ENCODE measurements at places on chromosomes 6 and 20.

DNA sequence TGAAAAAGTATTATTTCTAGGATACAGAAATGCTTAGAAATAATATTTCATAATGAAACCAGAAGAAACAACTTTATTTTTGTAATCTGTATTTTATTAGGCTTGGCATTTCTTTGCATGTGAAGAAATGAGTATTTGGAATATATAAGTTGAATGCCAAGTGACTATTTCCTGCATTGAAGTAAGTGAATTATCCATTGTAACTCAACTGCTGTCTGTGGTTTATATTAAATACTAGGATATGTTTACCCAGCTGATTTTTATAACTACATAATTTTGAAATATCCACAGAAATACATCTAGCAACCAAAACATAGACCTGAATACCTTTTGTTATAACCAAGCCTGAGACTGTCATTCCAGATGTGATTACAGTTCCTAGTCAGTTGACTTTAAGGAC, 207.6 kb downstream of the THBS2 start:
- no peak for DNase-seq

GRCh38 chr6:155143029-155143577, 120.7 kb upstream of the CLDN20 start:
- no peak for DNase-seq

- DNase-seq, result no peak
These were observed 48.3 kb upstream of the KIF25 start for GRCh38 chr6:167949121-167949684.

GRCh38 chr6:26104457-26105108, 17.4 kb downstream of the HFE start:
- no peak for DNase-seq

- no peak for DNase-seq
These were observed 121.5 kb downstream of the DNAH8 start for GRCh38 chr6:38836585-38836984.

- no peak for DNase-seq
These were observed 65.3 kb upstream of the MYLIP start for GRCh38 chr6:16063580-16063979.

DNA sequence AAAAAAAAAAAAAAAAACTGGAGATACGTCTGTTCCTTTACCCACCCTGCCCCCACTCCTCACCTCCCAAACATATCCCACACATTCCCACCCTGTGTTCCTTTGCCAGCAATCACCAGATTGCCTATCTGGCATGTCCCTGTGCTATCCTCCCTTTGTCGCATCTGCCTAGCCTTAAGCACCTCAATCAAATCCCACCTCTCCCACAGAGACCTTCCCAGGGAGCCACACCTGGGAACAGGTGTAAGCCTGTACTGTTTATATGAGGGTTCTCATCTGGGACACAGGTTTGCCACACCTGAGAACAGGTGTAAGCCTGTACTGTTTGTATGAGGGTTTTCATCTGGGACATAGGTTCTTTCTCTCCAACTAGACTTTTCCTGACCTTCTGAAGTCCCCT, 16.7 kb downstream of the WFDC3 start:
- no peak for DNase-seq

GRCh38 chr6:157193443-157193996, 129.8 kb downstream of the TMEM242 start:
- DNase-seq, result no peak

DNA sequence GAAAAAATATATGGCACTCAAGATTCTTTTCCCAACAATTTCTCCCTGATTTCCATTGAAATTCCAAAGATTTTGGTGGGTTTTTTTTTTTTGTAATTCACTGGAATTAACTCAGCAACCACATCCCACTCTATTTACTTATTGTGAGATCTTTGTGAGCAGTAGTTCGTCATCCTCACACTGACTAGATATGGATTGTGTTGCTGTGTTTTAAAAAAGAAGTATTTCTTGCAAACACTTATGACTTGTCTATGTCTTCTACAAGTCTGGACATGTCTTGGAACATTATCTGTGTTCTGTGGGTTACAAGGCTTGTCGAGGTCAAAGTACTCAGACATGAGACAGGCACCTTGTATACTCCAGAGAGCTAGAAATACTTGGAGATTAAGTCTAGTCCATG, 7.3 kb upstream of the TENT5A start:
- DNase-seq, result peak; percentile 41

- no peak for DNase-seq
These were observed 274.9 kb downstream of the SMOC2 start for GRCh38 chr6:168715643-168716481.

DNA sequence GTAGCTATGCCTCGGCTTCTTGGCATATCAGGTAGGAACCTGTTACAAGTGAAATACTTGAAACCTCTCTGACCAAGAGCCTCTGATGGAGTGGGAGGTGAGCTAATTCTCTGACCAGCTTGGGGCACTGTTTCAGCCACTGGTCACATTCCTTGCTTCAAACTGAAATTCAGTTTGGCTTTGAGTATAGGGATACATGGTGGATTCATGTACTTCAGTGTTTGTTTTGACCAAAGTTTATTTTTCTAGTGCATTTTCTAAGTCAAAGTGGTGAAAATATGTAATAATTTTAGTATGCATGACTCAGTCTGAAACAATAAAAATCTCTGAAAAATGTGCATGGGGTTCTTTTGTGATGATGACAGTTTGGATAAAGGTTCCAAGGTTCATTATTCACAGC, 18.6 kb downstream of the TTPAL start:
- no peak for DNase-seq

DNA sequence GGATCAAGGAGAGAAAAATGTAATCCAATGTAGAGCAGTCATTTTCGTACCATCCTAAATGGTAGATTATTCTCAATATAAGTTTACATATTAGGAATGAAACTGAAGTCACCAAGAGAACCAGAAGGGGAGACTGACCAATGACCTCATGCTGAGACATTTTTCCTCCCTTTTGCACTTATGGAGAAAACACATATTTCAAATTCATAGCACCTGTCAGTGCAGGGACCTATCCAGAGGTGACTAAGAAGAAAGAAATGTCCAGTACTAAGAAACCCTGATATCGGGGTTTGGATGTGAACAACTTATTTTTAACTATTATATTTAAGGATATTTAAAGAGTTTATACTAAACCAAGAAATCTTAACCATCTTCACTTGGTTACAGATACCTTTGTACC, 16.6 kb upstream of the LYRM2 start:
- no peak for DNase-seq

GRCh38 chr6:137286916-137287315, 67.7 kb upstream of the IFNGR1 start:
- DNase-seq, result no peak
